GM23248 (cell line): ENCODE measurements at places on chromosomes 12 and 14.
A peak's percentile ranks its signal among the peaks of the same experiment; 100 is the strongest.

DNA sequence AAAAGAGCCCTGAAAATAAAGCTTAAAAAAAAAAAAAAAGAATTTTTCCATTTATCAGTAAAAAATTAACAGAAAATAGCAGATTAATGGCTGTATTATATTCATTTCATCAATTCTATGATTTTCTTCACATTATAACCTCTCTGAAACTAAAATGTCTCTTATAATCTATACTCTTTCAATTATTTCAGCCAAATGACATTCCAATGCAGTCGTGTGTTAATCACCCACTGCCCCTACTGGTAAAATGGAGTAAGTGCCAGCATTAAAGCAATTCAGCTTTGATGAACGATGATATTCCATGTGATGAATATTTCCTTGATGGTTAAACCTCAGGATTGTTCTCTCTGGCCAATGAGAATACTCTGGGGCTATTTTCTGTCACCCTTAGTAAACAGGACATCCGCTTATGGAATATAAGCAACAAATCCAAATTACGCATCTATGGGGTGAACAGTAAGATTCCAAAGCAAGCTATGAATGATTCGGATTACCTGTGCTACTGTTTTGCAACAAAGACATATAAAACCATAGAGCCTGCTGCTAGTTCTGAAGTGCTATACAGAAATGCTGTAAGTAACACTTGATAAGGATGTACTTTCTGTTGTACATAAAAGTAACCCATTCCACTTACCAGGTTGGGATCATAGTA lies 20.3 kb upstream of the SYCP3 start:
- DNase-seq: peak; percentile 66

DNA sequence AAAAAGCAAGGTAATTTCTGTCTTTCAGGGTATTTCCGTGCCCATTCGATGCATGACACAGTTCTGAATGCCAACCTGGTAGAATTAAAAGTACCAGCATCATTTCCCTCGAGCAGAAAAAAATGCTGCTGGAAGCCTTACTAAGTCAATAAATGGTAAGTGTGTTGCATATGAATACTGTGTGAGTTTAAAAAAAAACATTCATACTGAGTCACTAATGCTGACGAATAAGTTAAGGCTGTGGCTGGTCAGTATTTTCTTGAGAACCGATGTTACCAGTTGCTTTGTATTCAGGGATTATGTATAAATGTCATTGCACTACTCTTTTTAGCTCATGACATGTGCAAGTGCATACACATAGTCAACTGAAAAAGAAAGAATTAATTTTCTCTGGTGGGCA lies 710.2 kb downstream of the TRHDE start:
- DNase-seq: no peak

DNA sequence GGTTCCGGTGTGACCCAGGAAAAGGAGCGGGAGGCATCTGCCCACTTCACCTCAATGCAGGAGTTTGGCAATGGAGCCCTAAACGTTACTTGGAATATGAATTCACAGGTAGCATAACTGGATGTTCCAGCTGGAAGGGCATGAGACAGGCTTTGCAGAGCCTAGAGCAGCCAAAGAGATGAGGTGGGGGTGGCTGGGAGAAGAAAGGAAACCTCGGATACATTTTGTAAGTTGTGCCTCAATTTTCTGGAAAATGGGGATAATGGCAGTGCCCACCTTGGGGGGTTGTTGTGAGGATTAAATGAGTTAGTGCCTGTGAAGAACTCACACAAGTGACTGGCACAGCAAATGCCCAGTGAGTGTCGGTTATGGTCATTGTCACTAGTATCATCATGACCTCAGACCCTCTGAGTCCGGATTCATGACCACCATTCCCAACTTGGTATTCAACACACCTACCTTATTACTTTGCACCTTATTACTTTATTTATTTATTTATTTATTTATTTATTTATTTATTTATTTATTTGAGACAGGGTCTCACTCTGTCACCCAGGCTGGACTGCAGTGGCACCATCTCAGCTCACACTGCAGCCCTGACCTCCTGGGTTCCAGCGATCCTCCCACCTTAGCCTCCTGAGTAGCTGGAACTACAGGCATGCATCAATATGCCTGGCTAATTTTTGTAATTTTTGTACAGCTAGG lies 56.0 kb downstream of the CLMN start:
- DNase-seq: no peak

GRCh38 chr12:8697476-8698131 lies at the start of gene RIMKLB:
Gene RIMKLB, plus strand, starts transcription at chr12:8697991. Its CDS starts 15,876 bp downstream, at chr12:8713867.
- DNase-seq: peak; percentile 92

DNA sequence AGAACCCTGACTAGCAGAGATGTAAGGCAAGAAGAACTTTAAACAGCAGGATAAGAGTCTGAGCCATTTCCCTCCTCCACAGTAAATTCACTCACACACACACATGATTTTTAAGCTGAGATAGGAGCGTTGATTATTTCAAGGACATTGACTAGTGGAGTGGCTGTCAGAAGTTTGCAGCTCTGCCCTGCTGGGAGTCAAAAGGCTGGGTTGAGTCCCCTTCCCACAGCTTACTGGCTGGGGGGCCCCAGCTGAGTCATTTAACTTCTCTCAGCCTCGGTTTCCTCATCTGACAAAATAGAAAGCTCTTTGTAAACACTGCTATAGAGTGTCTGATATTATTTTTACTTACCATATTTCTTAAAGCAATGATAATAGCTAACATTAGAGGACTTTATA lies 28.3 kb downstream of the VCPKMT start:
- no peak for DNase-seq

- peak; percentile 68 for DNase-seq
Observed at GRCh38 chr14:32710731-32711680, 227.7 kb upstream of the NPAS3 start.

GRCh38 chr14:104062281-104062680 lies 23.2 kb upstream of the ASPG start:
- DNase-seq: no peak

- DNase-seq: no peak
Observed at GRCh38 chr12:52212701-52213563, 20.1 kb upstream of the KRT7 start.

- no peak for DNase-seq
Observed at GRCh38 chr12:109304485-109304884, 4.6 kb downstream of the FOXN4 start.

DNA sequence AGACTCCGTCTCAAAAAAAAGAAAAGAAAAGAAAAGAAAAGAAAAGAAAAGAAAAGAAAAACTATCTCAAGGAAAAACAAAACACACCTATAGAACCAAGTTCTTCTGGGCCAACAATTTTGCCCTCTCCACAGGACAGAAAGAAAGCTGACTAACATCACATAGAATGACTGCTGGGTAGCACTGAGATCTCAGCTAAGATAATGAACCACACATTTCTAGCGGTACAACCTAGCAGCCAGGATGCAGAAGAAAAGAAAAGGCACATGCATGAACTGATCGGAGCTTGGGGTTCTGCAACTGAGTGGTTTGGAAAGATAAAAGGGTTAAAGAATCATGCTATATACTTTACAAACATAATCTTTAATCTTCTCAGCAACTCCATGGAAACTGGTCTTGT lies 19.5 kb downstream of the TMED10 start:
- DNase-seq: no peak

DNA sequence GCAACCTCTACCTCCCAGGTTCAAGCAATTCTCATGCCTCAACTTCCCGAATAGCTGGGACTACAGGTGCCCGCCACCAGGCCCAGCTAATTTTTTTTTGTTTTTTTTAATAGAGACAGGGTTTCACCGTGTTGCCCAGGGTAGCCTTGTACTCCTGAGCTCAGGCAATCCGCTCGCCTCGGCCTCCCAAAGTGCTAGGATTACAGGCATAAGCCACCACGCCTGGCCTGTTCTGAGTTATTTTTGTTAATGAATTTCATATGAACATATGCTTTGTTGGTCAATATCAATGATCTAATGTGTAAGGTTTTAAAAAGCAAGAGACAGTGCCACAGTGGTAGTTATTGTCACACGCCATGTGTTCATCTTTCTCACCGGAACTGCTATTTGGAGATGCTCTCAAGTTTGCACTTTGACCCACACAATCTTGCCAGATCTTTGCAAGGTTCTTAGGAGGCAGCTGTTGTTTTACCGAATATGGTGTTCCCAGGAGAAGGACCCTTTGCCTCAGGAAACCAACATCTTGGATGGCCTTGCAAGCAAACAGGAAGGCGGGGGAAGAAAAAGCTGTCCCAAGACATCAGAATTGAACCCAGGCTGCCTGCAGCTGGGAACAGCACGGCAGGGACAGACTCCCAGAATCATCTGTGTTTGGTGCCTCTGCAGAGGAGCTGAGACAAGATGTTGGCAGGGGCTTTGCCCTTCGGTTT lies 30.0 kb downstream of the GALNT16 start:
- no peak for DNase-seq

DNA sequence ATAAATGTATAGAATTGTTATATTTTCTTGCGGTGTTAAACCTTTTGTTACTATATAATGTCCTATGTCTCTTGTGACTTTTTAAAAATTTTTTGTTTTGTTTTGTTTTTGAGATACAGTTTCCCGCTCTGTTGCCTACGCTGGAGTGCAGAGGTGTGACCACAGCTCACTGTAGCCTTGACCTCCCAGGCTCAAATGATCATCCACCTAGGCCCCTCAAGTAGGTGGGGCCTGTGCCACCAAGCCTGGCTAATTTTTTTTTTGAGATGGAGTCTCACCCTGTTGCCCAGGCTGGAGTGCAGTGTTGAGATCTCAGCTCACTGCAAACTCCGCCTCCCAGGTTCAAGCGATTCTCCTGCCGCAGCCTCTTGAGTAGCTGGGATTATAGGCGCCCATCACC lies 26.5 kb upstream of the RCOR1 start:
- no peak for DNase-seq

- DNase-seq: no peak
Observed at GRCh38 chr14:23645812-23646647, 9.9 kb downstream of the DHRS2 start.

DNA sequence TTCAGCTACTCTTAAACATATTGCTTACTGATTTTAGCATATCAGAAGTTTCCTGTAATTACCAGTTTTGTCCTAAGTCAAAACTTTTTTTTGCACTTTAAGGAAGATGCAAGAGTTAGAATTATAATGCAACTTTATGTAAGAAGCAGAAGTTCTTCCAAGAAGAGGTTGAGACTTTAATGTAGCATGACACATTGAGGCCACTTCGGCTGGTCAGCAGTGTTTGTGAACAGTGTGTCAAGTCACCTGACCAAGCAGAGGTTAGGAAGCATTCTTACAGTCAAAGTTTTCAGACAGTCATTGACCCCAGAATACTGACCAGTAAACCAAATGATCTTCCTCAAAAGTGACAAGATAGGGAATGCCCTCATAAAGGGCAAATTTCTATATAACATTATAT lies 15.2 kb downstream of the FGFR1OP2 start:
- DNase-seq: peak; percentile 24

DNA sequence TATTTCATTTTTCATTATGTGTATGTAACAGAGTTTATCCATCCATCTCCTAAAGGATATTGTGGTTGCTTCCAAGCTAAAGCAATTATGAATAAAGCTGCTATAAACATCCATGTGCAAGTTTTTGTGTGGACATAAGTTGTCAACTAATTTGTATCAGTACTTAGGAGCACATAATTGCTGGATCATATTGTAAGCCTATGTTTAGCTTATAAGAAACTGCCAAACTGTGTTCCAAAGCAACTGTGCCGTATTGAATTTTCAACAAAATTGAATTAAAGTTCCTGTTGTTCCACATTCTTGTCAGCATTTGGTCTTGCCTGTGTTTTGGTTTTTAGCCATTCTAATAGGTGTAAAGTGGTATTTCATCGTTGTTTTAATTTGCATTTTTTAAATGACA lies 416.9 kb downstream of the SLC6A15 start:
- DNase-seq: no peak

GRCh38 chr14:31858868-31859267 lies 218.2 kb upstream of the ARHGAP5 start:
- peak; percentile 32 for DNase-seq
